Esophagus muscularis mucosa (tissue), 4 donors: ENCODE measurements at places on chromosomes 2 and 18. TPM values are rescaled to one million over a fixed set of nuclear protein-coding genes. Genes with fewer than 3 reads are reported as not detected.

THAP4 gene
- total RNA-seq, result 60.2 TPM

KCNJ3 gene
- total RNA-seq, result 1.1 TPM

SERPINB3 gene
- total RNA-seq, result not detected

SETBP1 gene
- total RNA-seq, result 40.9 TPM

GALR1 gene
- 0.26 TPM for total RNA-seq

C2orf80 gene
- not detected for total RNA-seq

LONRF2 gene
- total RNA-seq, result 41.1 TPM

LCT gene
- not detected for total RNA-seq

DNA sequence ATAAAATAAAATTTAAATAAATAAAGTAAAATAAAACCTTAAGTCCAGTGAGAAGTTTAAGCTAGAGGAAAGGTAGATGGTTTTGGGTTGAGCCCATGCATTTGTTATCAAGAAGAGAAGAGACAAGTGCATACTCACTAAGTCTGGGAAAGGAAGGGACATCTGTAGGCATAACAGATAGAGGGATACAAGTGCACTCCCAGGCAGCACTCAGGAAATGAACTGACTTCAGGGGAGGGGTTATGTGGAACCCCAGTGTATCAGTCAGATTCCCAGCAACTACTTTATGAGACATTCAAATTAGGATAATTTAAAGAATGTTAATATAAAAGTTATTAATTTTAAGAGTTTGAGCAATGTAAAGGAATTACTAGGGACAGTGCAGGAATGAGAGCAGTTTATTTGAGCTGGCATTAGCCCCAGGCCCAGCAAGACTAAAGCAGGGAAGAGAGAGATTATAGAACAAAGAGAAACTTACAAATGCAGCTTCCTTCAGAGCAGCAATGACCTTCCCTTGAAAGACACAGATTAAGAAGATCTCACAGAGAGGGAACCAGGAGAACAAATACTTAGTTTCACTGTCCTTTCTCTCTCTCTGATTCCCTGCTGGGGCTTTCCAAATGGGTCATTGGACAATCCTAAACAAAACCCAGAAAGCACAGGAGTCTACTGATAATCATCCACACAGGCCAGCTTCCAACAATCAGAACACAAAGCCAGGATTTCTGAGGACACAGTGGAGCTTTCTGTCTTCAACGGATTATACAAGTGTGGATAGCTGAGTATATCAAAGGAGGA lies 109.7 kb downstream of the ERBB4 start:
- no peak for DNase-seq

- DNase-seq, result no peak
These were observed 20.0 kb upstream of the ARPC2 start for GRCh38 chr2:218196974-218197373.

DNA sequence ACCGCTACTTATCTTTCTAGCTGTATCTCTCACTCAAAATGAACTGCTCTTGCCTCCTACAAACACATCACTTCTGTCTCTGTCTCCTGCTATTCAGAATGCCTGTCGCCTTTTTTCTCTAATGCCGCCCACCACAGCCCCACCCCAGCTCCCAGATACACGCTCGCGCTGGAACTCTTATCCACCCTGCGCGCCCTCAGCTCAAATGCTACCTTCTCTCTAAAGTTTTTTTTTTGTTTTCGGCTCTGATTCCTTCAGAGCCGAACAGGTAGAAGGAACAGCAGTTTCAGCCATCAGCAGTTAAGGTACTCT lies 3.9 kb upstream of the SOS1 start:
- no peak for DNase-seq

GRCh38 chr2:181178823-181179412 lies 198.5 kb downstream of the UBE2E3 start:
- DNase-seq, result no peak

DNA sequence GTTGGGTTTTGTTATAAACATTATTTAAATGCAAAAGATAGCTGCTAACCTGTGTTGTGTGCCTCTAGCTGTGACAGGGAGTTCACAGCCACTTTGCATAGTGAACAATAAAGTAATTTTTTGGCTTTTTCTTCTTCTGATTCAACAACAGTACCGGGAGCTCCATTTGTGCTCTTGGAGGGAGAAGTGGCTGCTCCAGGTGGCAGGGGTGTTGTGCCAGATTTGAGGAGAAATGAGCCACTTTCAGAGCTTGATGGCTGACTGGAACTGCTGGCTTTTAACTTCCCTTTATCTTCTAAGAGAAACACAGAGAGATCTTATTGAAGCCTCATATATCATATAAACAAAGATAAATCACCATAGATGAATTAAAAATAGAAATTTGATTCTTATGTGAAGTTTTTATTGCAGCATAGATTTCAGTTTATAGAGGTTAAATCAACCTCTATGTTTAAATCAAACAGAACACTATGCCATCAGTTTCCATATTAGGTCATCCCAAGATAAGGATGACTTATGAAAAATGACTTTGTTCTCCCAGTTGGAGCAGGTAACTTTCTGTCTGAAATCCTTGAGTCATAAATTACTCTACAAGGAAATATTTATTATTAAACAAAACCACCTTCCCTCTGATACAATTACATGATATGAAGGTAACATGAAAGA lies 182.0 kb upstream of the SESTD1 start:
- DNase-seq, result no peak

DNA sequence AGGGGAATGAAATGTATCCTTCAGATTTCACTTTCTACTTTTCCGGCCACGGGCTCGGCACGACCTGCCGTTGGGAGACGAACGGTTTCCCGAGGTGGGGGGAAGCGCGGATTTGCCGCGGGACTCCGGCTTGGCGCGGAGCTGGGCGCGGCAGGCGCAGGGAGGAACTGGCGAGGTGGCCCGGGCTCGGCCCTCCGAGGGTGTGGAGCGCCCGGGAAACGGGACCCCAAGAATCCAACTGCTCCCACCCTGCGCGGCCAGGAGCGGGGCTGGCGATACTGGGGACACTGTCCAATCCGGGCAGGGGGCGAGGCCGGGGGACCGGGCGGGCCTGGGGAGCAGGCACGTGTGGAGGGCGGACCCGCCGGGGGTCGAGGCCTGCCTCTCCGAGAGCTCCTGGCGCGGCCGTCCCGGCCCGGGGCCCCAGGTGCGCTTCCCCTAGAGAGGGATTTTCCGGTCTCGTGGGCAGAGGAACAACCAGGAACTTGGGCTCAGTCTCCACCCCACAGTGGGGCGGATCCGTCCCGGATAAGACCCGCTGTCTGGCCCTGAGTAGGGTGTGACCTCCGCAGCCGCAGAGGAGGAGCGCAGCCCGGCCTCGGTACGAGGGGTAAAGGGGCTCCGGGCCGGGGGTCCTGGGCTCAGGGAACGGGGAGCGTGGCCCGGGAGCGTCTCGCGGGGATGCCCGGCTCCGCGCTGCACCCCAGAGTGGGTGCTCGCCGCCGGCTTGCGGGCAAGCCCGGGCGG lies at the start of gene ANXA4:
TSS of gene ANXA4 (plus strand) at position 560 of the 747 bp plus-strand sequence. CDS start 39,432 bp downstream, outside the sequence.
- peak; percentile 95 for DNase-seq

GRCh38 chr2:79855264-79856006 lies 342.6 kb downstream of the CTNNA2 start:
- peak; percentile 77 for DNase-seq

DNA sequence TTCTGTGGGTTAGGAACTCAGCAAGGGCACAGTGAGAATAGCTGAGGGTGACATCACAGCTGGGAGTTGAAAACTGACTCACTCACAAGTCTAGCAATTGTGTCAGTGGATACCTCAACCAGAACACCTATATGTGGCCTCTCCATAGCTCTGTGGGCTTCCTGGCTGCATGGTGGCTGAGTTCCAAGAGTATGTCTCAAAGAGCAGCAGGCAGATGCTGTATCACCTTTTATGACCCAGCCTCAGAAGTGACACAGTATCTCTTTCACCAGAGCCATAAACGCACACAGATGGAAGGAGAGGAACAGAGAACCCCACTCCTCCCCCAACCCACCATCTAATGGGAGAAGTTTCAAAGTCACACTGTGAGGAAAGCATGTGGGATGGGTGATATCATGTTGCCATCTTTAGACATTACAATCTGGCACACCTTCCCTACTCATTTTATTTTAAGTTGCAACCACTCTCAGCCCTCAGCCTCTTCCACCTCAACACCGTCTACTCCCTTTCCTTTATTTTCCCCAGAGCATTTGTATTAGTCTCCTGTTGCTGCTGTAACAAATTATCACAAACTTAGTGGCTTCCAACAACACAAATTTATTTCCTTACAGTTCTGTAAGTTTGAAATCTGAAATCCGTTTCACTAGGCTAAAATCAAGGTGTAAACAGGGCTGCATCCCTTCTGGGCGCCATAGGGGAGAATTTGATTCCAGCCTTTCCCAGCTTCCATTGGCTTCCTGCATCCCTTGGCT lies 134.6 kb upstream of the SPATS2L start:
- DNase-seq, result peak; percentile 81

- DNase-seq, result no peak
These were observed 60.2 kb downstream of the AAK1 start for GRCh38 chr2:69583321-69583833.

GRCh38 chr2:64205415-64205814 lies 61.2 kb upstream of the PELI1 start:
- no peak for DNase-seq

- no peak for DNase-seq
These were observed 214.3 kb upstream of the APCDD1 start for GRCh38 chr18:10239991-10240634.

DNA sequence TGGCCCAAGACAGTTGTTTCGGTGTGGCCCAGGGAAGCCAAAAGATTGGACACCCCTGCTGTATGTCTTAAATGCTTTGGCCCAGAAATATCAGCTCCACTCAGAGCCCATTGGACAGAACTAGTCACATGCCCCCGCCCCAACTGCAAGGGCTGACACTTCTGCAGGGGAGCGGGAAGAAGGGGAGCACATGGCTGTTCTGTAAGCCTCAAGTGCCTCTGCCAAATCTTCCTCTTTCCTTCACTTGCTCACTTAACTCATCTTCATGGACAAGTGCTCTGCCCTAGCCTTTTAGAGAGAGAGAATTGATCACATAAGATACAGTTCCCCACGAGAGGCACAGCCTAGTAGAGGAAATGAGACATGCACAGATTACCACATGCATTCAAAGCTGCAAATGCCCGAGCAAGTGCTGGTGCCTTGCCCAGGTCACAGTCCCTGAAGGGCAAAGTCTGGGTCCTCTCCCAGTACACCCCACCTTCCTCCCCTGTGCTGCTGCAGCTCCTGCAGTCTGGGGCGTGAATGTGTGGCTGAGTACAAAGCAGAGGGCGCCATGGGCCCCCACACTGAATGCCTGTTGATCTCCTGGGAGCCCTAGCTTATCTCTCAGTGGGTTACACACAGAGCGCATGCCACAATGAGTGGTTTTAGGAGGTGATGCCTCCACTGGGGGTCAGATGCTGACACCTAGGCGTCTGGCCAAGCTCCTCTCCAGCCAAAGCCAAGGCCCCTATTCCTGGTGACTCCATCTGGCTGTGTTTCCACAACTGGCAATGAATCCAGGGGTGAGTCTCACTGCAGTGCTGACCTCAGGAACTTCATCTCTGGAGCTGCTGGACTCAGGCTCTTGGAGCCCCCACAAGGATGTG lies 135.3 kb downstream of the CTIF start:
- no peak for DNase-seq

- no peak for DNase-seq
These were observed 105.0 kb upstream of the ZFP36L2 start for GRCh38 chr2:43331422-43331821.

DNA sequence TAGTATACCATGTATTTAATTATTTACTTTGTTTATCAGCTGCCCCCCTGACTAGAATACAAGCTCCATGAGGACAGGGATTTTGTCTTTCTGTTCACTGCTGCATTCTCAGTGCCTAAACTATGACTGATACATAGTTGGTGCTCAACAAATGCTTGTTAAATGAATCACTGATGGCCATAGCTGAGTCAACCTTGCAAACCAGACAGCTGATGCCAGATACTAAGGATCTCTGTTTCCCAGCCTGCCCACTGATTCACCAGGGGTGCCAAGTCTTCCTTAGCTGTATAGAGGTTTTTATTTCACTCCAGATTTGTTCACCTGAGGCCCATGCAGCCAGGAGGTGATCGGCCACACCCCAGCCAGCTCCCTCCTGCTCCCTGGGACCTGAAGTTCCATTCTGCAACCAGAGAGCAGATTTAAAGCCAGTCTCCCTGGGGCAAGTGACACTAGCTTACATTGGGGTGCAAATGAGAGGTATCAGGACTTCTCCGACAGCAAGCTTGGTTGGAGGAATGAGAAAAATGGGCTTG lies 92.2 kb downstream of the C1QL2 start:
- peak; percentile 81 for DNase-seq

GRCh38 chr2:238903141-238903540 lies 55.3 kb downstream of the TWIST2 start:
- DNase-seq, result no peak

DNA sequence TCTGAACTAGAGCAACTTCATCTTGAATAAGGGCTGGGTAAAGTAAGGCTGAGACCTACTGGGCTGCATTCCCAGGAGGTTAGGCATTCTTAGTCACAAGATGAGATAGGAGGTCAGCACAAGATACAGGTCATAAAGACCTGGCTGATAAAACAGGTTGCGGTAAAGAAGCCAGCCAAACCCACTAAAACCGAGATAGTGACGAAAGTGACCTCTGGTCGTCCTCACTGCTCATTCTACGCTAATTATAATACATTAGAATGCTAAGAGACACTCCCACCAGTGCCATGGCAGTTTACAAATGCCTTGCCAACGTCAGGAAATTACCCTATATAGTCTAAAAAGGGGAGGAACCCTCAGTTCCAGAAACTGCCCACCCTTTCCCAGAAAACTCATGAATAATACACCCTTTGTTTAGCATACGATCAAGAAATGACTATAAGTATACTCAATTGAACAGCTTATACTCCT lies 109.1 kb downstream of the FIGN start:
- no peak for DNase-seq

DNA sequence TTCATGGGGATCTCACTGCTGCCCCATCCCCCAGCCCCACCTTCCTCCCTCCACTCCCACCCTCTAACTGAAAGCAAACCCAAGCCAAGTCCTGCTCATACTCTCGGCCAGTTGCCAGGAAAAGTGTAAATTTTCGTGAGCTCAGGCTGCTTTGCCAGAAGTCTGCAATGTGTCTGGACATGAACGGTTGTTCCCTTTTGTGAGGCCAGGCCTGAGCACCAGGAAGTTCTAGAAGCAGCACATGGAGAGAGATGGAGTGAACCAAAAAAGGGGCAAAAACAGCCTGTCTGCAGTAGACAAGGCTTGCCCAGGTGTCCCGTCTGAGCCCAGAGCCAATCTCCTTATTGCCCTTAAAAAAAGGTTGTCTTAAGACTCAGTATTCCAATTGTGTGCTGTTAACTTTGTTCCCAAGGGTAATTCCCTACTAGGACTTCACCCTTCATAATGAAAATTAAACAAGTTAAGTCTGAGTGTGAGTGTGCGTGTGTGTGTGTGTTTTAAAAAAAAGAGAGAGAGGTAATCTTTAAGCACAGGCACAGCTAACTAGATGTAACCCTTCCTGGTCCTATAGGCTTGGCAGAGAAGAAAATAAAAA lies 247.1 kb downstream of the BCL11A start:
- DNase-seq, result no peak

- DNase-seq, result no peak
These were observed 13.2 kb upstream of the DES start for GRCh38 chr2:219404954-219405353.

DNA sequence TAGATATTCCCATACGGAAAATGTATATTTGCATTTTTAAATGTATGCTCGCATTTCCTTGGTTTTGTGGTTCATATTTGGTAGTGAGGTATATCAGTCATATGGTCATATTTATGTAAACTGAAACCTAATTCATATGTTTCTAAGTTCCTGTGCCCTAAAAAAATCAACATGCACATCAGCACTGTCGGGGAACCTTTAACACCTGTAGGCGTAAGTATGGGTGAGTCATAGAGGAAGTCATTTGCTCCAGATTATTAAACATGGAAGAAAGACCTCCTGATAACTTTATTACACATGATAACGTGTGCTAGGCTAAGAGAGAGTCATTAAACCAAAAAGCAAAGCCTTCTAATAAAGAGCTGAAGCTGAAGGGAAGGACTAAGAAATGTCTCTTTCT lies 437.7 kb downstream of the NRXN1 start:
- DNase-seq, result no peak
